Inflammatory macrophage treated with lipopolysaccharide for 4 hours (primary cell): ENCODE measurements at places on chromosomes 11 and 22.

- peak; percentile 29 for DNase-seq
These were observed 5.9 kb downstream of the LRRC32 start for GRCh38 chr11:76664578-76665061.

- peak; percentile 71 for DNase-seq
These were observed 9.4 kb downstream of the BMAL1 start for GRCh38 chr11:13287036-13287435.

DNA sequence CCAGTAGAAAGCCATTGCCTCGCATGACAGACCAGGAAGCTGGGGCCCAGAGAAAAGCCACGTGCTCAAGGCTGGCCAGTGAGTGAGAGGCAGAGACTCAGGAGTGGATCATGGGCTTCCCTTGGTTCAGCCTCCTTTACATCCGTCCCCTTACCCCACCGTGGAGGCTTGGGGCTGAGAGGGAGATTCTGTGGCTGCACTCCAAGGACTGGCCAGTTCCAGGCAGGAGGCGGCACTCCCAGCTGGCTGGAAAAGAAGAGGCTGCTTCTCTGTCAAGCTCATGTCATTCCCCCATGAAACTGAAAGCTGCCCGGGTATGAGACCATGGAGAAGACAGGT, 6.6 kb upstream of the ASCL2 start:
- DNase-seq: peak; percentile 42

- DNase-seq: no peak
These were observed 841 bp upstream of the EIF4G2 start for GRCh38 chr11:10809373-10810160.

DNA sequence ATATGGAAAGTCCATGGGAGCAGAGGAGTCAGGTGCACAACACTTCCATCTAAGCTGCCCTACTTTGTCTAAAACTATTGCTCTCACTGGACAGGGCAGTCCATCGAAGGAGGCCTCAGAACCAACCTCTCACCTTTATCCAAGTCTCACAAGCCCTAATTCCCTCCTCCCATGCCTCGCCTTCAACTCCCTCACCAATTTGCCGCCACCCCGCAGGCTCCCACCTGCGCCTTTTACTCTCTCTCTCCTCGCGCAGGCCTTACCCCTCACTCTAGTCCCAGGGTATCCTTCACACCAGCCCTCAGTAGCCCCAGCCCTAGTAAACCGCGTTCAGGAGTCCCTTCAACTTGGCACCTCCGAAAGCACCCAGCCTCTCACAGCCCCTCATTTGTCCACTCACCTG, 451 bp downstream of the FHIP1B start:
- DNase-seq: no peak

DNA sequence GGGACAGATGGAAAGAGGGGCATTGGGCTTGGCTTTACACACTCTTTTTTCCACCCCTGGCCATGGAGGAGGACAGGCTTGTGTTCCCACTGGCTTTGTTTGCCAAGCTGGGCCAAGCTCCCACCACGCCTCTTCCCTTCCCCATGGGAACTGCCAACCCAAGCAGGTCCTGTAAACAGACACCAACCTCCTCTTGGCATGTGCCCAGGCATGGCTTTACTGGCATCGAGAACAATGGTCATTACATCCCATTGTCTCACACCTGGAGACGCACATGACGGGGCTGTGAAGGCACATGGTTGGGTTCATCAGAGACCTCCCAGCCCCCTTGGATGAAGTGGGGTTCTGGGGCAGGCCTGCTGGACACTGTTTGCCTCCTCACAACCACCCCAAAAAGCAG, 11.7 kb downstream of the SEC14L3 start:
- no peak for DNase-seq

DNA sequence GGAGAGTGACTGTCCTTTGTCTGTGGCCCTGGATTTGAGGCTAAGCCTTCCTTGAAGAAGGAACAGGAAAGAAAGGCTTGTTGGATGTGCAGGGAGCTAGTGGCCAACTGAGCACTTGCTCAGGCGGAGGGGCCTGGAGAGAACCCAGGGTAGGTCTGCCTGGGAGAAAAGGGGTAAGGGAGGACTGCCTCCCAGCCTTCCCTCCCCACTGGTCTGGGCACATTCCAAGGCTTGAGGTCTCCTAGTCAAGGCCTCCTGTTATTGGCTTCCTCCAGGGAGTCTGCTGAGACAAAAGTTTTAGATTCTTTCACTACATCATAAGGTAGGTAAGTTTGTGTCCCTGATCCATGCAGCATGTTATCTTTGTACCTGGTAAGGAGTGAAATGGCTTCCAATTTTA, 15.2 kb downstream of the KCNQ1OT1 start:
- DNase-seq: no peak

GRCh38 chr11:64711956-64712362, 11.0 kb downstream of the NRXN2 start:
- no peak for DNase-seq

GRCh38 chr22:30531651-30532608, 14.6 kb downstream of the SEC14L6 start:
- no peak for DNase-seq

DNA sequence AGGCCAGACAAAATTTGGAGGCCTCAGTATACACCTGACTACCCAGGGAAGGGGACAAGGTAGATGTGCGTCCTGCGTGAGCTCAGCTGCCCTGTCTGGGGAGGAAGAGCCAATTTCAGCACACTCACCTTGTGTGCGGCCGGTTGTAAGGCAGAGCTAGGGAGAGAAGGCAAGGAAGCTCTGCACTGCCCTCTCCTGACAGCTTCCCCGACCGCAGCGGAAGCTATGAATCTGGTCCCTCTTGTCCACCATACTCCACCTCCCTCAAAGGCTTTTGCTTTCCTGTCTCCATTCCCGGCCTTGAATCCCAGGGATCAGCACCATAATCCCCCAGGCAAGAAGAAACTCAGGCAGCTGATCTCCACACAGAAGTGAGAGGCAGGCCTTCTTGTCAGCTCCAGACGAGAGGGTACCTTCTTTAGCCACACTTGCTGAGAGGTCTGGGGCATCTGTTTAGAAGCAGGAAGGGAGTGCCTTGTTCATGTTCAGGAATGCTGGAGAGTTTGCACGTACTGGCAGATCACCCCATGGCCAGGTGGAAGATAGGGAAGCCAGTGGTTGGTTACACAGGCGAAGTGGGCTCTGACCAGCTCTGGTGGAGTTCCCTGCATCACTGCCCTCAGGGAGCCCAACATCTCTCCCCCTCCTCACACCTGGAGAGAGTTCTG, 62.5 kb downstream of the FEZ1 start:
- peak; percentile 14 for DNase-seq

GRCh38 chr11:111846063-111846462, 25.3 kb downstream of the ALG9 start:
- DNase-seq: peak; percentile 51

- DNase-seq: no peak
These were observed 147.5 kb downstream of the CRYBB2 start for GRCh38 chr22:25366876-25367466.

DNA sequence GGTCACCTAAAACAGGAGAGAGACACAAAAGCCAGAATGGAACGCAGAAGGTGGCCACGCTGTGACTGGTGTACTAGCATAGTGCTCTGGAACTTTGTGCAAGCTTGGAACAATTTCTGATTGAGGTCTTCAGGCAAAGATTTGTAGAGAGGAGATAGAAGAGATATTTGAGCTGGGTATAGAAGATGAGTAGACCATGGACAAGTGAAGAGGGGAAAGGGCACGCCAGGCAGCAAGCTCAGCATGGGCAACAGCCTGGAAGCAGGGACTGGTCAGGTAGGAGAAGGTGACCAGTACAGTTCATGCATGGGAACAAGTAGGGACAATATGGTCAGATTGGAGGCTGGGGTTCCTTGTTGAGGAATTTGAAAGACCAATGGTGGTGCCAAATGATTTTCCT, 24.4 kb downstream of the MYO18B start:
- DNase-seq: no peak

DNA sequence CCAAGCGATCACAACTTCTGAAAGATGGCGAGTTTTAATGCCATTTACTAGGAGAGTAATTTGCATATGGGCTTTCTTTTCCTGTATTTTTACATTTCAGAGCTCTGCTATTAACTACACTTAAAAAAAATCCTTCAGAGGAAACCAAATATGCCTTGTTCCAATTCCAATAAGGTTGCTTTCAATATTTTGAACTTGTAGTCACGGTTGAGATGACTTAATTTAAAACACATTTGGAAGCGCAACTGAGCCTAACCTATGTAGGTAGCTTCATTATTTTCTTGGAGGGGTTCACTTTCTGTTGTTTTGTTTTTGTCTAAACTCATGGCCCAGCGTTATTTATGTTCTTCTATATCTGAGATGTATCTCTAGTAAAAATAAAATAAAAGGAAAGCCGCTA, 93.4 kb downstream of the BLID start:
- DNase-seq: no peak

- no peak for DNase-seq
These were observed 40.4 kb downstream of the KMT2A start for GRCh38 chr11:118476676-118477075.

GRCh38 chr11:14364322-14364721, 5.3 kb upstream of the RRAS2 start:
- DNase-seq: no peak

DNA sequence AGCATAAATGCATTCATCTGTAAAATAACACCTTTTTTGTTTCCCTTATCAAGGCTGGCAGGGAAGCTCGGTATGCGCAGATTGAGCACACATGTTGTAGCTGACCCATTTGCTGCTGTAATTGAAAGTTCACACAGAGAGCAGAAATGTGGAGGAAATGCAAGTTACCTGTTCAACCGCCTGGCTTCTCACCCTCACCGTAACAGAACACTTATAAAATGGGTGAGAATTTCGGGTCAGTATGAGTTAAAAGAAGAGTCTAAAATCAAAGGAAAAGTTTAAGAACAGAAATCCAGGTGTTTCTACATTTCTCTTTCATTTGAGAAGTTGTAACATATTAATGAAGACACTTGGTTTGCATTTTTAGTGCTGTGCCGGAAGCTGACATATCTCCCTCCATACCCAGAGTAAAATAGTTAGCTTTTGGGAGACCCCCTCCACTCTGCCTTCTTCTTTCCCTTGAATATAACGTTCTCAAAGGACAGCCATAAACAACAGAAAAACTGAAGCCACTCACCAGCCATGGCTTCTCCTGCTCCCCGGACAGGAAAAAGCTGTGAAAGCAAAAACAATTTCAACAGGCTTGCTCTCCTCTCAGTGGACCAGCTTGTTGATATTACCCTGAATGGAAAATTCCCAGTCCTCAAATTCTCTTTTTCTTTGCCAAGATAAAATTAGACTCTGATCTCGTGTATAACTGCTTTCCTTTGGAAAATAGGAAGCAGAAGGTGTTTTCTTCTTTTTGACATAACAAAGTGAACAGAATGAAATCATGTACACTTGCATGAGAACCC, at the start of gene CASP12:
Gene CASP12 (minus strand): TSS at position 570 of the 794 bp plus-strand sequence.
- DNase-seq: no peak

- DNase-seq: no peak
These were observed 1321.1 kb downstream of the TBC1D22A start for GRCh38 chr22:48083502-48083901.

- DNase-seq: no peak
These were observed 33.8 kb upstream of the LRRC32 start for GRCh38 chr11:76704171-76704948.

GRCh38 chr22:37139762-37140161, 10.0 kb downstream of the IL2RB start:
- DNase-seq: no peak

DNA sequence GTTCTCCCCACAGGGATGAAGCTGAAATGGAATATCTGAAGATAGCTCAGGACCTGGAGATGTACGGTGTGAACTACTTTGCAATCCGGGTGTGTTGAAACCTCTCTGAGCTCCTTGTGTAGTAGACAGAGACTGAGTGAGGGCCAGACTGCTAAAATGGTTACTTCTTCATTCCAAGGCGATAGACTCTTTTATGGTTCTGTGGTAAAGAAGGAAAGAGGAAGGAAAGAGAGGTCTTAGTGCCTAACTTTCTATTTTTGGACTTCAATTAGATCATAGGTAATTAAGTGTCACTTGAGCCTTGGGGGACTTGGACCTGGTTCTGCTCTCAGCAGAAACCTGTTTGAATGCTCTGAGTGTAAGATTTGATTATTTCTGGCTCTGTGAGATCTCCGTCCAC, 54.7 kb downstream of the NF2 start:
- peak; percentile 86 for DNase-seq

DNA sequence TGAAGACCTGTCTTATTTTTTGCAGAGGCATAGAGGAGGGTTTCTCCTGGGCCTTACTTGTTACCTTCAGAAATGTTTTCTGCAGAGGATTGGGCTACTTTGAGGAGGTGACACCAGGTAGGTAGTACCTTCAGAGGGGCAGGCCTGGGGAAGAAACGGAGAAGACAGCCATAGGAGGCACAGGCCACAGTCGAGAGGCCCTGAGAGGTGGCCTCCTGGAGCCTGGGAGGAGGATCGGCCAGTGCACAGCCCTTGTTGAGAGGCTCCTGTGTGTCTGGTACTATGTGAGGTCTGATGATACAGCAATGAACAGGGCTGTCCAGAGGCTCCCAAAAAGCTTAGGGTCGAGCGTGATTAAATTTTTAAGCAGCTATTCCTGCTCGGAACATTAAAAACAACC, 11.5 kb downstream of the GTPBP1 start:
- no peak for DNase-seq

- DNase-seq: no peak
These were observed 63.2 kb upstream of the SNX19 start for GRCh38 chr11:130979386-130979972.

DNA sequence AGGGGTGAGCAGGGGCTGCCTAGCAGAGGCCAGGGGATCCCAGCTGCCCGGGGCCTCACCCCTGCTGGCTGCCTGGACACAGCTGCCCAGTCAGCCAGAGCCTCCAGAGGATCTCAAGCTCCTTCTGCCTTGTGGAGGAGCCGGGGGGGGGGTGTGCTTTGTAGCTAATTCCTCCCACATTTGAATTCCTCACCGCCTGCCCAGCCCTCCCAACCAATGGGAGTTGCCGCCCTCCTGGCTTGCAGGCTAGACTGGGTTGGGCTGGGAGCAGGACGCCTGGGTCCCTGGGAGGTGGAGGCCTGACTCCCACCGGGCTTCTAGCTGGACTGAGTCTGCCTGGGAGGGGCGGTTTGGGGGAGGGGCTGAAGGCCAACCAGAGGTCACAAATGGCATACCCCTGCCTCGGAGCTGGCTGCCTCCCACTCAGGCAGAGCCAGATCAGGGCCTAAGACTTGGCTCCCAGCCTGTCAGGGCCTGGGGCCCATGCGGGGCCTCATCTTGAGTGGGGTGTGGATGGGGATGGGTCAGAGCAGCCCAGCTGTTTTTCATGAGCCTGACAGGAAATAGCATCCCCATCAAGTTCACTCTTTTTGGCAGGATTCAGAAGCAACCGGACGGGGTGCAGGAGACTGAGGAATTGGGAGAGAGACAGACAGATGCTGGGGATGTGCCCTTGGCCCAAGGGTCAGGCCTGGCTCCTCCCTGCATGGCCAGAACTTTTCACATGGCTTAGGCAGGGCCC, 29.2 kb upstream of the PDE2A start:
- no peak for DNase-seq

DNA sequence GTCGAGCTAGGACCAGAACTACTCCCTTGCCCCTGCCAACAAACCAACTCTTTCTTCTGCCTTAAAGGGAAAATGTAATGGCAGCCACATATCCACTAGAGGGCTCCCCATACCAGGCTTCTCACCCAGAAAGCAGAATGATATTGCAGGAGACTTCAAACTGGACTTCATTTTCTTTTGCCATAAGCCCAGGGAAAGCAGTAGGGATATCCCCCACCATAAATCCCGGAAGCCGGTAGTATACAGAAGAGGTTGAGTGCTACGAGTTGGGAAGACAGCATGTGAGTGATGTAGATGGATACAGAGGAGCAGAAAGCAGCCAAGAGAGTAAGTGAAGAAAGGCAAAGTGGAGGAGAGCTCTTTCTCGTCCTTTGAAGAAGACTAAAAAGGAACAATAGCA, 12.1 kb downstream of the PLAAT5 start:
- peak; percentile 67 for DNase-seq
